H7 (cell line): ENCODE measurements at places on chromosomes 11 and 22.
A peak's percentile ranks its signal among the peaks of the same experiment; 100 is the strongest.

DNA sequence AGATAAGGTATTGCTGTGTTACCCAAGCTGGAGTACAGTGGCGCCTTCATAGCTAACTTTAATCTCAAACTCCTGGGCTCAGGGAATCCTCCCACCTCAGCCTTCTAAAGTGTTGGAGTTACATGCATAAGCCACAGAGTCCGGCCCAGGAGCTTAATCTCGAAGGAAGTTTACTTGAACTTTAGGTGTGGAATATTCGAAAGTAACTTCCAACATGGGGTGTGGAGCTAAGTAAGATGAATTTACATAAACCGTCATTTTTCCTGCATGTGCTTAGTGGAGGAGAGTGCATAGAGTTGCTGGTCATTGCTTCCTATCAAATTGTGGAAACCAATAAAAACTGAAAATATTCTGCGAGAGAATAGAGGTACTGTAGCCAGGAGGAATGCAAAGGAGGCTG, 1.5 kb downstream of the ATG13 start:
- no peak for DNase-seq

DNA sequence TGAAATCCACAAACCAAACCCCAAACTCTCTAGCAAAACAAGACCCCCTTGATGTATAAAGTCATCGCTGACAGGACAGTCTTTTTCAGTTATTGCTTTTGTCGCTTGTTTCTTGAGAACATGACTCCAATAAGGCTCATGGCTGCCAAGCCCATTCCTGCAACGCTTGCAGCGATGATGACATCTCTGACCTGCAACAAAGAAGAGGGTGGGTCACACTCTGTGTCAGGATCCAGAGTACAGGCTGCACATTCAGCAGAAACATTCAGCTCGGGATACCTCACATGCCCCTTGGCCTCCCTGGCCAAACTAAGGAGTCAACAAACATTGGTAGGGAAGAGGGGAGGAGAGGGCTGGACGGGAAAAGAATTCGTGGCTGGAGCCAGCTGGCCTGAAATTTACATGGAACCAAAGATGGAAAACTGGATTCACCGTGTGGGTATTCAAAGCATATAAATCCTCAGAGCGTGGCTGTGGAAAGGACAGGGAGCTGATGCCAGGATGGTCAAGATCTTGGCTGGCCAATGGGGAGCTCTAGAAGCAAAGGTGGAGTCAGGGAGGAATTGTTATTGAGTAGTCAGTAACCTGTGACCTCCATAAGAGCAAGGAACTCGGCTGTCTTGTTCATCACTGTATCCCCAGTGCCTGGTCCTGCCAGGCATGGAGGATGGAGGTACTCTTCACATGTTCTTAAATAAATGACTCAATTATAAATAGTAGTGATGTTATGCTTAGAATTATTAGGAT, 11.8 kb upstream of the PLAAT2 start:
- no peak for DNase-seq

- peak; percentile 79 for DNase-seq
Measured at GRCh38 chr11:72430741-72431570, 3.4 kb downstream of the CLPB start.

- DNase-seq = peak; percentile 35
Measured at GRCh38 chr22:49448526-49448925, 379.1 kb downstream of the BRD1 start.

GRCh38 chr11:16088774-16089173, 267.6 kb downstream of the SOX6 start:
- no peak for DNase-seq

GRCh38 chr11:78213526-78214330, 25.0 kb downstream of the USP35 start:
- DNase-seq = peak; percentile 42

DNA sequence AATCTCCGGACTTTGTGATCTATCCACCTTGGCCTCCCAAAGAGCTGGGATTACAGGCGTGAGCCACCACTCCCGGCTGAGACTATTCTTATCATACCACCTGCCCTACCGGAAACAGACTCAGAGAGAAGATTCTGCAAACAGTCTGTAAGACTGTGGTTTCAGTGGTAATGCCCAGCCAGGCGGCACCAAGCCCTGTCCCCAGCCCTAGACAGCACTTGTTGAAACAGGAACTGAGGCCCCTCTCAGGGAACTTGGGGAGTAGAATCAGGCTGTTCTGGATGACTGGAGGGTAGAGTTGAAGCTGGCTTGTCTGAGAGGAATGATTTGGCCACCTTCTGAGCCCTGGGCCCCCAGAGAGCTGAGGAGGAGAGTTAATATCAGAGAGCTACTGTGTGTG, 1.3 kb upstream of the INSC start:
- DNase-seq = no peak

DNA sequence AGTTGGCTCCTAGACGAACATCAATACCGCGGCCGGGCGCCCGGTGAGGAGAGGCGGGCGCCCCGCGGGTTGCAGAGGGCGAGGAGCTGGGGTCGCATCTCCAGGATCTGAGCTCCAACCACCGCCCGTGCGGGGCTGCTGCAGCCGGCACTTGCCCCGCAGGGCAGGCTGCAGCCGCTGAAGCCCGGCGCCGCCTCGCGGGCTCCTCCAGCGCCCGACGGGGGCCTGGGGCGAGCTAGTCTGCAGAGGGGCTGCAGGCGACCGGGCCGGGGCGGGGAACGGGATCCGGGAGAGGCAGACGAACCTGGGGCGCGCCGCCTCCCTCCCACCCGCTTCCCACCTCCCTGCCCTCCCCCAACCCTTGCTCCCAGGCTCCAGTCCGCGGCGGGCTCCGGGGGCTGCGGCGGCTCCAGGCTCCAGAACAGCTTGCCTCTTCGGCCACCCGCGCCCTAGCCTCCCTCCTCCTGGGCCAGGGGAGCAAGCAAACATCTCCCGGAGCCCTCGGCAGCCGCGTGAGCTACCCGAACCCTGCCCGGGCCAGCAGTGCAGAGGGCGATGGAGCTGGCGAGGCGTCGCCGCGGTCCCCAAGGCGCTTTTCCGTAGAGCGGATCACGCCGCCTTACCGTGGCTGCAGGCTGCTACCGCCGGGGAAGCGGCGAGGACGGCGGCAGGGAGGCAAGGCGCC, 802 bp downstream of the TENM4 start:
- peak; percentile 82 for DNase-seq

DNA sequence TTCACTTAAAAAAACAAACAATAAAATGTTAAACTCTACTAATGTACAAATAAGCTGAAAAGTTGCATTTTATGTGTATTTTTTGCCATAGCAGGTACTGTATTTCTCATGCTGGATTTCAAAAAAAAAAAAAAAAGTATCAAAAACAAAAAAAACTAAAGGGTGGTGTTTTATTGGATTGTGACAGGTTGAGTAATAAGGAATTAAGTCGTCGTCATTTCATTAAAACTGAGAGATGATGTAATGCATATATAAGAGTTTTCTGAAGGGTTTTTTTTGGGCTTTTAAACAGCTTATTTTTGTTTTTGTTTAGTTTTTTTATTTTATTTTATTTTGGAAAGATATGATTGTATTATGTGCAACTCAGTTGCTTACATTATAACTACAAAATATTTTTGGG, 10.9 kb upstream of the ADSL start:
- no peak for DNase-seq

GRCh38 chr22:40224702-40225101, 47.0 kb downstream of the TNRC6B start:
- no peak for DNase-seq

GRCh38 chr11:112268406-112268805, 7.7 kb upstream of the PLET1 start:
- no peak for DNase-seq

GRCh38 chr11:46738887-46739286, 19.9 kb downstream of the F2 start:
- DNase-seq = peak; percentile 49

GRCh38 chr11:1541474-1542204, 30.4 kb downstream of the DUSP8 start:
- no peak for DNase-seq

GRCh38 chr11:44766112-44766971, 39.6 kb downstream of the TSPAN18 start:
- peak; percentile 22 for DNase-seq

DNA sequence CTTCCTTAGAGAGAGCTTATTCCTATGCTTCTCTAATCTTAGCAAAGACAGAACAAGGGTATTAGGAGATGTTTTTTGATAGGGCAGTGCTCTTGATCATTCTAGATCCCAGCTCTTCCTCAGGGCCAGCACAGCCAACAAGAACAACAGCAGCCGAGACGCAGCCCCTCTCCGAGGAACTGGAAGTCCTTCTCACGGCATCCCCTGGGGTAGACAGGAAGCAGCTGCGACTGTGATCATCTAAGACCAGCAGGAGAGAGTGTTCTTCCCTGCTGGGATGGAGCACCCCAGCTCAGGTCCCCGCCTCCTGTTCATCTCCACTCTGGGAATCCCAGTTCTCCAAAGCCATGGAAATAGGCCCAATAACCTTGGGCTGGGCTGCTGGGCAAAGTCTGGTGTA, 29.6 kb downstream of the IRAG1 start:
- DNase-seq = no peak

- no peak for DNase-seq
Measured at GRCh38 chr11:21037850-21038249, 368.5 kb downstream of the NELL1 start.

DNA sequence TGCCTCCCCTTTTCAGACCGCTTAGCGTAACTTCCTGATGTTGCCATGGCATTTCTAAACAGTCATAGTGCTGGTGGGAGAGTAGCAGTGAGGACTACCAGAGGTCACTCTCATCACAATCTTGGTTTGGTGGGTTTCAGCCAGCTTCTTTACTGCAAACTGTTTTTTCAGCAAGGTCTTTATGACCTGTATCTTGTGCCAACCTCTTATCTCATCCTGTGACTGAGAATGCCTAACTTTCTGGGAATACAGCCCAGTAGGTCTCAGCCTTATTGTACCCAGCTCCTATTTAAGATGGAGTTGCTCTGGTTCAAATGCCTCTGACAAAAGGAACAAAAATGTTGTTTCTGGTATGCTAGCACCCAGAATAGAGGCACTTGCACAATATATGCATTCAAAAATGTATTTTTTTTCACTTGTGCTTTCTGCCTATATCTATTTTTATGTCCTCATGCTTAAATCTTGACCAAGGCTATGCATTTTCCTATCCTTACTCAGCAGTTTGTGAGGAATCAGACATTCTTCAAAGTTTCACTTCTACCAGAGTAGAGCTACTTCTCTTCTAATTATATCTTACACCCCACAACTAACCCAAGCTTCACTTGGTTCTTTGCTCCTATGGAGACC, 16.1 kb upstream of the OR51M1 start:
- DNase-seq = no peak

DNA sequence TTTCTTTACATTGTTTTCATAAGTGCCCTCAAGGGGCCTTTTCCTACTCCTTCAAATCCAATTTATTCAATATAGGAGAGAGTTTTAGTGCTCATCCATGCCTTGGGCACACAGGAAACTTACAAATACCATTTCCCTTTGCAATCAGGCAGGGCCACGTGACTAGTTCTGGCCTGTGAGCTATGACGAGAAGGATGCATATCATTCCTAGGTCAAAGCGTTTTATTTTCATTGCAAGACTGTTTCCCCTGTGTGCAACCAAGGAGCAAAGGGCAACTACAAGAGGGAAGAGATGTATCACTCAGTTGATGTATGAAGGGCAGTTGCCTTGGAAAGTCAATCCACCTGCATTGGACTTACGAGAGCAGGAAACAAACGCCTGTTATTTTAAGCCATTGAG, 1.9 kb upstream of the TRAF6 start:
- DNase-seq = no peak

DNA sequence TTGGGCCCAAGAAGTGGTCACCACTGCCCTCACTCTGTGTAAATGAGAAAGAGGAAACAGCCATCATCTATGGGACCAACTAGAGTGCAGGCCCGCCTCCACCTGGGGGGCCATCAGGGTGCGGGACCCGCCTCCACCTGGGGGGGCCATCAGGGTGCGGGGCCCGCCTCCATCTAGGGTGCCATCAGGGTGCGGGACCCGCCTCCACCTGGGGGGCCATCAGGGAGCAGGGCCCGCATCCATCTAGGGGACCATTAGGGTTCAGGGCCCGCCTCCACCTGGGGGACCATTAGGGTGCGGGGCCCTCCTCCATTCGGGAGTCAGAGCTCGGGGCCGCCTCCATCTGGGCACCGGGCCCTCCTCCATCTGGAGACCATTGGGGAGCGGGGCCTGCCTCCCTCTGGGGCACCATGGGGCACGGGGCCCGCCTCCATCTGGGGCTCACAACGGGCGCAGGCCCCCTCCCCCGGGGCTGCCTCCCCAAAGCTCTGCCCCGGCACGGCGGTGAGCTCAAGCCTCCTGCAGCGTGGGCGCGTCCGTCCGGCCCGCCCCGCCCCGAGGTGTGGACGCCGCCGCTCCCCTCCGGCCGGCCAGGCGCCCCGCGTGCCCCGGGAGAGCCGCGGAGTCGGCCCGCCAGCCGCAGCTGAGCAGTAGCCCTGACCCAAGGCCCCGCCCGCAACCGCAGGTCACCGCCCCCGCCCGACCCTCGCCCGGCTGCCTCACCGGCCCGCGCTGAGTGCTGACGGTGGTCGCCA, 512 bp downstream of the TOLLIP start:
- peak; percentile 96 for DNase-seq

DNA sequence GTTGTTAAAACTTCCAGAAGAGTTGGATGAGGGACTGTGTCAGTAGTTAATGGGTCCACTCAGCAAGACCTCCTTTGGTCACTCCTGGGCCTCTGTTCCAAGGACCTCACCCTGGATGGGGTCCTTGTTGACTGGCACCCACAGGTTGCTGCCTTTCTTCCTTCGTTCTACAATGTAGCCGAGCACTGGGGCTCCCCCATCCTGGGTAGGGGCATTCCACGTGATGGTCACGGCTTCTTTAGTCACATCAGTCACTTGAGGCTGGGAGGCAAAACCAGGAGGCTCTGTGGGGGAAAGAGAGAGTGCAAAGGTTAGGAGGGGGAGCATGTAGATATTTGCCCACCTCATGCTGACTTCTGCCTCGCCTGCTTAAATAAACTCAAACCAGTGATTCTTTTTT, 12.0 kb downstream of the TMEM86A start:
- no peak for DNase-seq

DNA sequence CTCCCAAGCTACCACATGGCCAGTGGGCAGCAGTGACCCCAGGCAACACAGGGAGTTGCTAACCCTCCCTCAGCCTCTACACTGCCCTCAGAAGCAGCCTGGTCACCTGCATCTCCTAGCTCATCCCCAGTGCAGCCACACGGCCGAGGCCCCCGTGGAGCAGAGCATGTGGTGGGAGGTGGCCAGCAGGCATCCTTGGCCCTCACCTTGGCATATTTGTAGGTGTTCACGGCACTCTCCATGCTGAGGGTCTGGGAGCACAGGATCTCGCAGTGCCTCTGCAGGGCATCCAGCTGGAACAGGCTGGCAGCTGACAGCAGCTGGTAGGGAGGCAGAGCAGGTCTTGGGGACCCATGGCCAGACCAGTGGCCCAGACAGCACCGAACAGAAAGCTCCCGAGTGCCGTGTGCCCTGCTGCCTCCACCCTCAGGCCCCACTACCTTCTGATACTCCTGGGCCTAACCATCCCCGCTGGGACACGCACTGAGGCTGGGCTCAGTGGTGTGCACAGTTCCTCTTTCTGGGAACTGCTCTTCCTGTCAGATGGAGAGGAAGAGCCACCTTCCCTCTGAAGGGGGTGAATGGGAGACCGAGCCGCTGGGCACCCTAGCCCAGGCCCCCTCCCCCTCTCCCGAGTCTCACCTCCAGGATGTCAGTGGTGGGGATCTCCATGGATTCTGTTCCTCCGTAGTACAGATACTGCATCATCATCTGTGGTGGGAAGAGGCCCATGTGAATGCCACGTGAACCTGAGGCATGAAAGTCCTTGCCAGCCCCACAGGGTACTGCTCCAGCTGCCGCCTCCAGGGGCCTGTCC, 48.8 kb downstream of the NAT10 start:
- peak; percentile 48 for DNase-seq

GRCh38 chr11:1521382-1522080, 35.0 kb upstream of the MOB2 start:
- DNase-seq = no peak
